ENCODE measurements at places on chromosomes 1 and 21. TPM values are rescaled to one million over a fixed set of nuclear protein-coding genes. Genes with fewer than 3 reads are reported as not detected.

Gene FLG2
- not detected for total RNA-seq

Gene MAEL
- total RNA-seq, result not detected

Gene BEST4
- total RNA-seq, result 0.37 TPM

Gene FAM177B
- total RNA-seq, result not detected

Data from posterior vena cava (tissue), 2 donors.